ENCODE measurements at places on chromosomes 11 and 22. TPM values are rescaled to one million over a fixed set of nuclear protein-coding genes. Genes with fewer than 3 reads are reported as not detected.

GSTP1 gene
- polyA plus RNA-seq, result 200 TPM

DNA sequence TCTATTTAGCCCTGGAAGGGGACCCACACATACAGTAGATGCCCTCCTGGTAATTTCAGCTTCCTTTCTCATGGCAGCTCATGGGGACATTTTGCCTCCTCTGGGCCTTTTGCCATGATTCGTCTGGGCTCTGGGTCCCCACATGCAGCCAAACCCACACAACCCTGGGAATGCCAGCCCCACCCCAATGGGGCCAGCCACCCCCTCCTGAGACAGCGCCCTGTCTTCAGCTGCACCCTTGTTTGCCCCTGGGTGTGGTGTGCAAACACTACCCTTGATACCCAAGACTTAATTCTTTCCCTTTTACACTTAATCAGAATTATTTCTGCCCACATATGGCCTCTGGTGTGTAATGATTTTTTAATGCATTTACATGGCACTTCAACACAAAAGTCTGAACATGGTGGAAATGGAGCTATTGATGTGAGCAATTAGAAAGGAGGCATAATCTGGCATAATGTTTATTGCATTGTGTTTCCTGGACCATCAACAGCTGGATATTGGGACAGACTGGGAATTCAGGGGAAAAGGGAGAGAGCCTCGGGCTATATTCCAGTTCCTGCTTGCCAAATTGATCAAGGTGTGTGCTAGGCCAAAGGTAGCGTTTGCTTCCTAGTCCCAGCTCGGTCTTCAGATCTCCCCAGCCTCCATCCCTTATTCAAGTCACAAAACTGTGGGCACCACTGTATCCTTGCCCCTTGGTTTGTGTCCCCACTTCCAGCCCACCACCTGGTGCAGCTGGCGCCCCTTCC lies 85.0 kb upstream of the ANO1 start:
- no peak for DNase-seq

DNA sequence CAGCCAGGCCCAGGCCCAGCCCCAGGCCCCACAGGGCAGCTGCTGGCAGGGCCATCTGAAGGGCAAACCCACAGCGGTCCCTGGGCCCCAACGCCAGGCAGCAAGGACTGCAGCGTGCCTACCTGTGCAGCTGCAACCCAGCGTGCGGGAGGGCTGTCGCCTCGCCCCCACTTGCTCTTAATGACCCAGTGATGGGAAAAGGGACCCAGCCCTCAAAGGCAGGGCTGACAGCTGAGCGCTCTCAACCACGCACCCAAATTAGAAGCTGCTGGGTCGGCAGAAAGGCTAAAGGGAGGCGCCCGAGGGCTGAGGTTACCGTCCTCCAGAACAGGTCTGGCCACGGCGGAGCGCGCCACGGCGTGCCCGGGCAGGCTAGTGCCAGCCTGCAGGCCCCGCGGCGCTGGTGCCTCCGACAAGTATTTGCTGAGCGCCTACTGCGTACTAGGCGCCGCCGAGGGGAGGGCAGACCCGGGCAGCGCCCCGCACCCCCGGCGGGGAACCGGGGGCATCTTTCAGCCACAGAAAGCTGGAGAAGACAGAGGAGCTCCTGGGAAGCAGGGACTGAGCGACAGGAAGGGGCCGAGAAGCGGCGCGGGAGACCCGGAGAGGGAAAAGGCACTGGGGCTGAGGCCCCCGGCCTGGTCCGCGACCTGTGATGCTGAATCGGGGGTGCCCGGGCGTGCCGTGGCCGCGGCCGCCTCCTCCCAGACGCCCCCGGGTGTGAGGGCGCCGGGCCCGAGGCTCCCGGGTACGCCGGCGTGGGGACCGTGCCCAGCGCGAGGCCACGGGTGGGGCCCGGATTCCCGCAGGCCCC lies 773 bp downstream of the HRAS start:
- no peak for DNase-seq

DNA sequence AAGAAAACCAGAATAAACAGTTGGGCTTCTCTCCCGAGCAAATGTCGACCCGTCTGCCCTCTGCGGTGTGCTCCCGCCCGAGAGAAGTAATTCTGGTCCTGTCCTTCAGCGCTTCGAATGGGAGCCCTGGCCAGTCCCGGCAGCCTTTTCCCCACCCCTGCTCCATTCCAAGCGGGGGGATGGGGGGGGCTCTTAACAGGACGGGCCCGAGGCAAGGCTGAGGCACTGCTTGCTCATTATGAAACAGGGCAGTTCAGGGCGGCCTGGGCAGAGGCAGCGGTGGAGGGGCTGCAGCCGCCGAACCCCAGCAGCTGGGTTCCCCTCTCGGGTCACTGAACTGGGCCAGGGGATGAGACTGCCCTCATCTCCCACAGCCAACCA lies 9.1 kb downstream of the BACE1-AS start:
- DNase-seq, result no peak

SC5D gene
- 26.2 TPM for polyA plus RNA-seq

BTBD18 gene
- polyA plus RNA-seq, result 0.19 TPM

DNA sequence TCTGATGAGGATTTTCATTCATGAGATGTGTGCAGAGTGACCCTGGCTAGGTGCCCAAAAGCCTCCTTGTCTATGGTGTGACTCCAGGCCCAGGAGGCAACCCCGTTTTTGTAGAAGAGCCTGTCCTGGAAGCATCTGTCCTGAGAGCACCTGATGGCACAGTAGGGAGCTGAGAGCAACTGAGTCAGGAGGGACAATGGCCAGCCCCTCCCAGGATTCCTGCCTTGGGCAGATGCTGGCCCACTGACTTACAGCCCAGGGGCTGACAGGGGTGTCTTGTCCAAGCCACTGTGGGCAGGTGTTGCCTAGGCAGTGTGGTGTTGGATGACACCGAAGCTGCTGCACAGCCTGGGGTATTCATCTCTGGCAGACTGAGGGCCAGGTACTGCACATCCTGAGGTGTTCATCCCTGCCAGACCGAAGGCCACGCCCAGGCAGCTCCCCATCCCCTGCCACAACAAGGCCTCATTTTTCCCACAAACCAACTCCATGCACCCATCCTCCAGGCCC lies 3.2 kb upstream of the RFPL2 start:
- no peak for DNase-seq

DNA sequence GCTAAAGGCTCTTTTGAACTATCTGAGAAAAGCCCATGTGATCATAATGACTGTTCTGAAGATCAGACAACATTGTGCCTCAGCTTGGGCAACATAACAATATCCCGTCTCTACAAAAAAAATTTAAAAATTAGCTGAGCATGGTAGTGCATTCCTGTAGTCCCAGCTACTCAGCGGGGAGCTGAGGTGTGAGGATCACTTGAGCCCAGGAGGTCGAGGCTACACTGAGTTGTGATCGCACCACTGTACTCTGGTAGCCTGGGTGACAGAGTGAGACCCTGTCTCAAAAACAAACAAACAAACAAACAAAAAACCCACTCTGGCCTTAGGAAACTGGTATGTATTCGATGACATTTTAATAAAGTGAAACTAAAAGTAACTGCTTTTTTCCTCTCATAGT lies 1526.8 kb upstream of the TENM4 start:
- no peak for DNase-seq

TPCN2 gene
- polyA plus RNA-seq, result 7.1 TPM

GRCh38 chr11:94117871-94118270 lies 10.8 kb upstream of the PANX1 start:
- DNase-seq, result no peak

OR52N4 gene
- polyA plus RNA-seq, result not detected

MMP7 gene
- polyA plus RNA-seq, result not detected

GRCh38 chr11:44583353-44583669 lies 17.8 kb downstream of the CD82 start:
- no peak for DNase-seq

DNA sequence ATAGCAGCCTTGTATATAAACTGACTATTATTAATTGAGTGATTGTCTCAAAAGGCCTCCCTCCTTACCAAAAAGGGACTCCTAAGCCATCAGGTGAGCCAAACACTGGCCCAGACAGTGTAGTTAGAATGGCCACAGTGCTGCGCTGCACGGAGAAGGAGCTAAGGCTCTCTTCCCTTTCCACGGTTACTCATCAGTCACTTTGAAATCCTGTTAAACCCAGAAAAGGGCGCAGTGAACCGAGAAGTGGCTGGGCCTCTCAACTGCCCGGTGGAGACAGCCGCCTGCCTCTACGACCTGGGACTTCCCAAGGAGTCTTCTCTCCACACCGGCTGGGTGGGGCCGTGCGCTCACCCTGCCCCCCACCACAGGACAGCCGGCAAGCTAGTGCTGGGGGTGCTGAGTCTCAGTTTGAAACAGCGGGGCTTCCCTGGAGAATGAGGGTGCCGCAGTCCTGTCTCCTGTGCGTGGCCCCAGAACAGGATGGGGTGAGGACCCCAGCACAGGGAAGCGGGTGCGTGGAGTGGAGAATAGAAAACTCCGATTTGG lies 1.3 kb downstream of the MYH9 start:
- no peak for DNase-seq

- DNase-seq, result no peak
These were observed 26.7 kb downstream of the SYT9 start for GRCh38 chr11:7278314-7278917.

DNA sequence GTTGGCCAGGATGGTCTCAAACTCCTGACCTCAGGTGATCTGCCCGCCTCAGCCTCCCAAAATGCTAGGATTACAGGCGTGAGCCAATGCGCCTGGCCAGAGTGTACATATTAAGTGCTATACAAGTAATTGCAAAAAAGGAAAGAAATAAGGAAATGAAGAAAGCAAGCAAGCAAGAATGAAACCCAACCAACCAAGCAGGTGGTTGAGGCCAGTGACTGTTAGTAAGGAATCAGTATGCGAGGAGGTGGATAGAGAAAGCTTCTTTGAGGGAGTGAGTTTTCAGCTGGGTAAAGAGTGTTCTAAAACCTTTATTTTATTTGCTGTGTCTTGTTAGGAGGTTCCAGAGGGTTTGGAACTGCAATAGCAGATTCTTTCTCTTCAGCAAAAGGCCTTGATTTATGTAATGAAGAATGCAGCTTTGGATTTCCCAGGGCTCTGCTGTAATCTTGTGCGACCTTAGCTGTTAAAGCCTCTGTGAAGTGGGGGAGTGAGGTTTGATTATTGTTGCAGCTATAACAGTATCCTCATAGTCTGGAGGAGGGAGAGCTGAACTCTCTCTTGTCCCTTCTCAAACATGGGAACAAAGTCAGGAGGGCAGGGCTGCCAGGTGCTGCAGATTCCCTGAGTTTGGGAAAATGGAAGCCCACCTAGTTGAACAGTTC lies 5.7 kb downstream of the AMPD3 start:
- no peak for DNase-seq

- no peak for DNase-seq
These were observed 25.3 kb upstream of the CRYBB3 start for GRCh38 chr22:25174156-25174887.

DNA sequence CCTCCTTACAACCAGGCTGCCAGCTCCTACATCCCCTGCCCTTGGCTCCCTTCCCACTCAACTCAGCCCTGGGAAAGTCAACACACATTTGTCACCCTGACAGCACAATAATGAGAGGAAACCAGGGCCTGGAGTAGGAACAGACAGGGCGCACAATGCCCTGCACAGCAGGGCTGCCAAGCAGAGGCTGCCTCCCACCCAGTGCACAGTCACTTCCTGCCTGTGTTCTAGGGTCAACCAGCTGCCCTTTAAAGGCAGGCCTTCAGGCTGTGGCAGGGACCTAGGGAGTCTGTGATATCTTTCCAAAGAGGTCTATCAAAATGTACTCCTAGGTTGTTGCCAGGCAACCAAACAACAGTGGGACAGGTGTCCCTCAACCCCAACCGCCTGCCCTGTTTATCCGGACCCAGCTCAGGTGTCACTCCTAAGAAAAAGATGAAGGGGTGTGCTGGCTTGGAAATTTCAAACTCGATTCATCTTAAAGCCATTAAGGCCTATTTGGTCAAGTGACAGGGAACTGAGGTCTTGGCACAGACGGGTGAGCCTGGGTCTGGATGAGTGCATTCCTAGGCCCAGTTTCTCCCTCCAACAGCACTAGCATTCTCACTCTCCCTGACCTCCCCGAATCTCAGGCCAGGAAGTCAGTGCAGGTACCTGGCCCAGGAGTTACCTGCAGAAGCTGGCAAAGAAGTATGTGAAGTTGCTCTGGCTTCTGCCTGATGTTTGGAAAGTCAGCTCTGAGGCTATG lies 110.3 kb upstream of the PITPNB start:
- DNase-seq, result no peak

SHANK2 gene
- 1.3 TPM for polyA plus RNA-seq

GRCh38 chr11:95434489-95435057 lies 203.6 kb upstream of the SESN3 start:
- DNase-seq, result no peak

GRCh38 chr11:101428918-101429317 lies 154.9 kb downstream of the TRPC6 start:
- no peak for DNase-seq

DNA sequence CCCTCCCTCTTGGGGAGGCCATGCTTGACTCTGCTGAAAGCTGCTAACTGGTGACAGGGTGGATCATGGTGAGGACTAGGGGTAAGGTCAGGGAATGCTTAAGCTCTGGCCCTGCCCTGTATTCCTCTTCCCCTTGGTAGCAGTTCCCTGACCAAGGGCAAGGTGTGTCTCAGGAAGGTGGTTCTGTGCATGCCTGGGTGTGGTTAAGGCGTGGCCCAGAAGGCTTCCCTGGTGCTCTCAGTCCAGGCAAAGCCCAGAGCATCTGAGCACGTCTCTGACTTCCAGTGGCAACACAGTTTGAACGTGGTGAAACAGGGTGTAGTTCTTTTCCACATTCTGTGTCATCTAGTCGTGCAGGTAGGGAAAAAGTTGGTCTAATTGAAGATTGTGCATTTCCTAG lies 53.1 kb upstream of the HORMAD2 start:
- DNase-seq, result no peak

GRCh38 chr11:9141186-9141585 lies 49.8 kb upstream of the SCUBE2 start:
- no peak for DNase-seq

DNA sequence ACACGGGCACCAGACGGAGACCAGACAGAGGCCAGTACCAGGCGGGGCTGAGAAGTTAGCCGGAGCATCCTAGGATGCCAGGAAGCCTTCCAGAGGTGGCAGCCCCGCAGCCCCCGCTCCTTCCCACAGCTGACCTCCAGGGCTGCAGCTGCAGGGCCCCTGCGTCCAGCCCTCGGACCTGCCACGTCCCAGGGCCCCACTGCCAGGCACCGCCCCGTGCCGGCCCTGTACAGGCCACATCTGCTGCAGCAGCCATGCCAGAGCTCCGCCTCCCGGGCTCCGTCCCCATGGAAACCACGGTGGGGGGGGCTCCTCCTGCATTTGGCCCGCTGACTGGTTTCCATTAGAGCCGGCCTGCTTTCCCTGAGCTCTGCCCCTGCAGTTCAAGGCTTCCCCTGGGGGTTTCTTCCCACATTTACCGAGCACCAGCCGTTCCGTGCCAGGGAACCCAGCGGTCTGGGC lies 62.5 kb upstream of the PPARA start:
- DNase-seq, result peak; percentile 81

Measured in forelimb muscle (tissue), 1 donor.